Omental fat pad (tissue), 4 donors: ENCODE measurements at places on chromosomes 16 and 17.

DNA sequence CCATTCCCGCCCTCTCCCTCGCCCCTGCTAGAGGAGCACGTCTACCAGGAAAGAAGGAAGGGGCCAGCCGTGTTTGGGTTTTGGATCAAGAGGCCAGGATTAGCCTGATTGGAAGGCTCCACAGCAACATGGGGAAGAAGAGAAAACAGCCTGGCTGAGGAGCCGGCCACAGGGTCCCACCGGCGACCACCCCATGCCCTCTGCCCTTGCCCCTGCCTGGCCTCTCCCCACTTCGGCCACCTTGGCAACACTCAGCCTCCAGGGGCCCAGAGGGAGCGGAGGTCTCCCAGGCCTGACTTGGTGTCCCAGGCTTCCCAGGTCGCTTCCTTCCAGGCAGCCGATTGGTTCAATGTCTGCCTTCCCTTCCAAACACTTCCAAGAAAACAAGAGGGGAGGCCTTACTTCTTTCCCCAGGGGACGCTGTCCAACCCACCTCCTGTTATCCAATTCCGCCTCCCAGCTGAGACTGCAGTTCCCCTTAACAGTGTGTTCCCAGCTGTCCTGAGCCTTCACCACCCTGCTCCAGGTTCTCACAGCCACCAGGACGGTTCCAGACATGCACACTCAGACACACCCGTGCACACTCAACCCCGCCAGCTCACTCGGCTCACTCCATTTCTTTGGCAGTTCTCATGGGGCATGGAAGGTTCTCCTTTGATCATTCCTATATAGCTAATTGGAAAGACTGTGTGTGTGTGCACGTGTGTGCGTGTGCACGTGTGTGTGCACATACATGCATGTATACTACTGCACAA lies 65.4 kb downstream of the RBFOX3 start:
- no peak for DNase-seq

GRCh38 chr17:28524476-28525424 lies 18.6 kb downstream of the FOXN1 start:
- DNase-seq = no peak

DNA sequence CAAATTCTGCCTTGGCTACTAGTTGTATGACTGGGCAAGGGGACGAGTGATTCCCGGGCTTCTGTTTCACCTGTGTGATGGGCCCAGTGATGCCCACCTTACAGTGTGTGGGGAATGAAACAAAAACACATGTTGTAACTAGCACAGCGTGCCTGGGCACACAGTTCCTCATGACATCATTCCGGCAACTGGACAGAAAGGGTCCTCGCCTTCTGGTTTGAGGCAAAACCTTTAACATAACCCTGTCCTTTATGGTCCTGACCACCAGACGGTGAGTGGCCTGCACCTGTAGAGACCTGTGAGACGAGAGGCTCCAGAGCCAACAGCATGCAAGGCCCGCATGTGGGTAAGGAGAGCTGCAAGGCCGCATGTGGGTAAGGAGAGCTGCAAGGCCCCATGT lies 7.7 kb upstream of the SLC38A8 start:
- no peak for DNase-seq

- DNase-seq = no peak
Measured at GRCh38 chr17:539066-539465, 175.6 kb downstream of the VPS53 start.

- DNase-seq = no peak
Measured at GRCh38 chr17:43608313-43608712, 53.4 kb downstream of the MEOX1 start.

GRCh38 chr17:66625311-66625767 lies 209.6 kb upstream of the CACNG5 start:
- DNase-seq = no peak

DNA sequence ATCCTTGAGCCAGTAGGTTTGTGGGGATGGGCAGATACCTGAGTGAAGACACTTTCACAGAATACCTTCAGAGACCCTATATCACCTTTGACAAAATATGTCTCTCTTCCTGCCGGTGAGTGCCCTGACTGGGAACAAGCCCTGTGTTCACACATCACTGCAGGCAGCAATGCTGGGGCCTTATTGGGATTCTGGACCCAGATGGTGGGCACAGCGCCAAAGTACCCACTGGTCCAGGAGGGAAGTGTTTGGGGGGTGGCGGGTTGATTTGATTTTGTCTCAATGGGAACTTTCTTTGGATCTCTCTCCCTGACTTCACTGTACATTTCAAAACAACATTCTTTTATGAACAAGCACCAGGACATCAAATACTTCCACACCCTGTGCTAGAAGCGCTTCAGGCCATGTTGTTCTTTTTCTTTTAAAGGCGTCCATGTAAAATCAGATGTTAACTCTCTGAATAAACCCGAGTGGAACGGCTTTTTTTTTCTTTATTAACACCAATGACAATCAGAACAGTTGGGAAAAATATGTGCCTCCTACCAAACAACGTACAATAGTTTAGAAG lies 62.4 kb upstream of the AKTIP start:
- DNase-seq = no peak

DNA sequence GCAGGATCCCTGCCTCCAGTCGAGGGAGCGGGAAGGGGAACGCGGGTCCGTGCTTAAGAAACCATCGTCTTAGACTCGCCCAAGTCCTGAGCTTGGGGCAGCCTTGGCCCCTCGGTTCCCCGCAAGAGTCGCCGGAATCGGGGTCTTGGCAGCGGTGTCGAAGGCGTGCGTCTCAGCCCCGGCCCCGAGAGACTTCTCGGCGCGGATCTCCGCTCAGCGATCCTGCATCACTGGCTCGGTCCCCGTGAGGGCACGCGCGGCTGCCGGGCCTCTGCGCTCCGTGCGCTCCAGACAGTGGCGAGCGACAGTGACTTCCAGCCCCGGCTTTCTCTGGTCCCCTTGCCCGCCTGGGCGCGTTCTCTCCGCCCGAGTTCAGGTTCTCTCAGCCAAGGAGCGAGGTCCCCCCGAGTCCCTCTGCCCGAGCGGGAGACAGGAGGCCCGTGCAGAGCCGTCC lies 380 bp downstream of the HS3ST3A1 start:
- DNase-seq = no peak

GRCh38 chr17:83147280-83147679 lies 67.9 kb downstream of the METRNL start:
- DNase-seq = no peak

- DNase-seq = no peak
Measured at GRCh38 chr17:8137645-8138373, 13.9 kb upstream of the HES7 start.

DNA sequence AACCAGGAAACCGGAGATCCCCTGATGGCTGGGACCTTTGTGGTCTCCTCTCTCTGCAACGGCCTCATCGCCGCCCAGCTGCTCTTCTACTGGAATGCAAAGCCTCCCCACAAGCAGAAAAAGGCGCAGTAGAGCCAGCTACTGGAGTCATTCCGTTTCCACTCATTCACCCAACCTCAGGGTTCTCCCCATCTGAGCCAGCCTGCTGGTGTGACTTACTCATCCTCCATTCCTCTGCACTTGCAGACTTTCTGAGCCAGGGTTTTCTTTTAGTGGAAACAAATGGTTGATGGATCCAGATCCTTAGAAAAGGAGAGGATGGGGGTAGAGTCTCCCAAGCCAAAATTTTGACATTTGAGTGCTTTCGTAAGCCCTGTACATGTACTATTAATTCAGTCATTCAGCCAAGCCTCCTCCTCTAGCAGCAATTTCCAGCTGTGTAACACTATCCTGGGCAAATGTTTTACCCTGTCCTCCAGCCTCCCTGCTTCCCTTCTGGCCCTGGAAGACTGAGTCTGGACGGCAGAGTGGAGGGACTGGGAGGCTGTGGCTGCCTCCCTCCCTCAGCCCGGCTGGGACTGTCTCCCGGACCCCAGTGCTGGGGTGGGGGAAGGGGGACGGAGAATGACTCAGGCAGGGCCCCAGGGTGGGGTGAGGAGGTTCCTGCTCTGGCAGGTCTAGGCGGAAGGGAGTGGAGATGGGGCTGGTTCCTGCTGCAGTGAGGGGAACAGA lies 2.3 kb downstream of the SOX15 start:
- DNase-seq = no peak

- DNase-seq = no peak
Measured at GRCh38 chr17:62860962-62861873, 53.1 kb upstream of the MARCHF10 start.

DNA sequence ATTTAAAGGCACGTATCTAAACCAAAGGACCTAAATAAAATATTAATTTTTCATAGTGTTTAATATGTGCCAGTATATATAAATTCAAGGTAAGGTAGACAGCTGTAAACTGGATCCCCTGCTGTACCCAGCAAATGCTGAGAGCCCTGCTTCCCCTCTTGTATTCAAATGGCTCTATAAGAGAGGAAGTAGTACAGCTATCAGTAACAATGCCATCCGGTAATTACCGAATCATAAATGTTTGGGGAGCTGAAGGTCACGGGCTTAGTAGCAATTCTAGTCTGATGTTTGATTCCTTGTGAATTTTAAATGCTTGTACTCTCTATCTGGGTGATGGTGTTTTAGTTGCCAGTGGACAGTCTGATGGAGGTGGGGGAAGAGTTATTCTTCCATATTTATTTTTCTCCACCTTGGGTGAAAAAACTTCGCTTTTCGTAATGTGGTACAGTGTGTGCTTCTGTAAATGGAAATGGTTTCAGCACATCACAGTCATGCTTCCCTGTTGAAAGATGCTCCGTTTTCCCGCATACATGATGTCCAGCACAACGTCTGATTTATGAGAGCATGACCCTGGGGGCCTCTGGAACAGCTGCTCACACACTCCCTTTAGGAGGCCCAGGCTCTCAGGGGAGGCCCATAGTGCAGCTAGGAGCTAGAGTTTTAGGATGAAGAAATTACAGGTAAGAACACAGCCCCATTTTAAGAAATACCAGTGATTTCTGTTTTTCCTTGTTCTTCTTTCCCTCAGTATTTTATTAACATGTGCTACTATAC lies 423.9 kb downstream of the WWOX start:
- DNase-seq = no peak

GRCh38 chr16:87411375-87412271 lies 19.5 kb downstream of the MAP1LC3B start:
- DNase-seq = no peak

DNA sequence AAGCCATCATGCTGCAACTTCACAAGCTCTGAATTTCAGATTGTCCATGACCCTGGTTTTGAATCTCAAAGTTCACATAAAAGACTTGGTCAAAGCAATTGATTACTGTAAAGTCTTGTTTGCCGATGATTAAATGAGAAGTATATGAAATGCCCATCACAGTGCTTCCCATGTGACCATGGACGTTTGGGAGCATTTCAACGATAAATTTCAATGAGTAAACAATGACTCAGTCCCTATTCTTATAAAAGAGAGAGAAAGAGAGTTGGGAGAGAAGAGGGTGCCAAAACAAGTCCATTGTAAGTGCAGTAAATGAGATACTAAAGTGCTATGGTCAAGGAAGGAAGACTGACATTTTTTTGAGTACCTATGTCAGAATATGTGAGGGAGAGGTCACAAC lies 276.9 kb downstream of the SOX9 start:
- no peak for DNase-seq

DNA sequence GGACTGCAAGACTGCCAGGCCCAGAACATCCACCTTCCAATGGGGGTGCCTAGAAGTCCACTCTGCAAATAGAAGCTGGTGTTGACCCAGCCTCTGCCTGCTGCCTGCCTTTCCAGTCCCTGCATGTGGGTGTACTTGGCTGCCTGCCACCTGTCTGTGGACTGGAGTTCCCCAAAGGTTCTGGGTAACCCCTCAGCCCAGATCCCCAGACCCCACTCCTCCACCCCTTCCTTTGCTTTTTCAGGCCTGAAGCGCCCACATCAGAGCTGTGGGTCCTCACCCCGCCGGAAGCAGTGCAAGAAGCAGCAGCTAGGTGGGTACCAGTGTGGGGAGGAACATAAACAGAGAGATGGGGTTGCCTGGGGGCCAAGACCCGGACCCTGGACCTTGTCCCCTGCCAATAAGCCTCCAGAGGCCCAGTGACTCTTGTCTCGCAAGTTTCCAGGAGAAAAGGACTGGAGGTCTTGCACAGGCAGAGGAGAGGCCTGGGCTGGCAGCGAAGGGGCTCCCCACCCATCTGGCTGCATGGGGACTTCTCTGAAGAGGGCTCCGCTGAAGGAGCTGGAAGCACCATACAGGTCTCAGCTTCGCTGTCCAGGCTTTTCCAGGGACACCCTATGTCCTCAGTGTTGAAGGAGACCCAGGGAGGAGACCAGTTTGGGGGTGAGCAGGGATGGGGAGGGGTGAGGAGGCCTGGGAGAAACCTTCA lies 34.3 kb downstream of the NLRC5 start:
- DNase-seq = no peak

DNA sequence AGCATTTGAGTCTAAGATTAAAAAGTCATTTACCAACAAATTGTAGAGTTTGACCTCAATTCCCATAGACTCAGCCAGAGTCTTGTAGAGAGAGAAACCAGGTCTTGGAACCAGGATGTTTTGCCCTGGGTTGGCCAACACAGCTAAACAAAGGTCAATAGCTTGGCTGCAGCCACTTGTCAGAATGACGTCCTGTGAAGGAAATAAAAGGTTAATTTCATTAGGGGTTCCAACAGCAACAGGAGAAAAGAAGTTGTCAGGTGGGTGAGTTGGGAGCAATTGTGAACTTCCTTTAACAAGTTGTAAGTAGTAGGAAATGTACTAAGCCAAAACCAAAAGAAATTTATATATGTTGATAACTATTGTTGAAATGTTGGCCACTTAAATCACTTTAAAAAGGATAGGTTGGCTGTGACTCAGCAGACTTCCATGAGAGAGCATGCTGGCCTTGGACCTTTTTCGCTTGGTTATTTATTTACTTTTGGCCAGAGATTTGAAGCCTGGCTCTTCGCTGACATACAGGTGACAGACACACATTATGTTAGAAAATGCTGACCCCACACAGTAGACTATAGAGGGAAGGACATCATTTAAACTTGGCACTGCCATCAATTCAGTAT lies 4.3 kb downstream of the TAT start:
- DNase-seq = no peak

GRCh38 chr16:84177741-84178073 lies 9.2 kb downstream of the TAF1C start:
- DNase-seq = no peak

DNA sequence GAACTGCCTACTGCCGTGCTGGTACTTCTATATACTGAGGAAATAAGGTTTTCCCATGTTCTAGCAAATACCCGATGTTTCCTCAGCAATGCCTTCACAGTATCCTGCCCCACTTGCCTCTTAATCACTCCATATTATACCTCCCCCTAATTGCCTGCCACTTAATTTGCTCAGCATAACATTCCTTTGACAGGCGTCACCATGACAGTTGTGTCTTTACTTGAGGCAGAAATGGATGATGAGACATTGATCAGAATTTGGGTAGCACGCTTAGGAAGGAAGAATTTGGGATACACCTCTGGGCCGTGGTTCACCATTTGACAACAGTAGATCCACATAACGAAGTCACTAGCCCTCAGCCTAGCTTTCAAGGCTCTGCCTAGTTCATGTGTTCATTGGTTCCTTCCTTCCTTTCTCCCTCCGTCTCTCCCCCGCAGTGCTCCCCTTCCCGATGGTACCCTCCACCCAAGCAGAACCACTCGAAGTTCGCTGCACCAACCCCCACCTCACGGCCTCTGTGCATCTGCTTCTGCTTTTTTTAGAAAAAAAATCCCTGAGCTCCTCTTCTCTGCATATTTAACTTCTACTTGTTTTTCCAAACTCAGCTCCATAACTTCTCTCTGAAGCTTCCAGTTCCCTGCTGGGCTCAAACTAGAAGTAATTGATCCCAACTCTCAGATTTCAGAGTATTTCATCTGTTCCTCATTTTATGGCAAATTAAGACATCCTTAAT lies 19.4 kb downstream of the IQCK start:
- DNase-seq = no peak
